ENCODE measurements at places on chromosomes 7 and 10.
A peak's percentile ranks its signal among the peaks of the same experiment; 100 is the strongest.

GRCh38 chr10:15703151-15703880 is 16.4 kb downstream of the ITGA8 start:
- no peak for DNase-seq

GRCh38 chr10:13847201-13847631 is 260.5 kb downstream of the PRPF18 start:
- DNase-seq: no peak

DNA sequence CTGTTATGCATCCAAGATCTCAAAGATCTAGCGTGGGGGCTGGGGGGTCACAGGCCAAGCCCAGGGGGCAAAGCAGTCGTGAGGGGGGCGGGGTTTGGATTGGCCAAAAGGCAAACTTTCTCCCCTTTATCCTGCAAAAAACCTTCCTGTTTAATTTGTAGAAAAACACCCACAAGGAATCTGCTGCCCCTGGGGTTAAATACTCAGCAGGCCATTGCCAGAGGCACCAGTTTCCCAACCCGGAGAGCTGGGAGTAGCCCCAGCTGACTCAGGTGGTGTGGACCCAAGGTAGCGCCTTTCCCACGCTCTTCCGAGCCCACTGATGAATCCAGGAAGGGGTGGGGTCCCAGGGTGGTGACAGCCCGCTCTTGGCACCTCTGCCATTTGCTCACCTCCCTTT is 21.4 kb downstream of the KCP start:
- peak; percentile 10 for DNase-seq

- peak; percentile 78 for DNase-seq
These were observed at the start of gene GTF2IRD1 for GRCh38 chr7:74453322-74454011. GTF2IRD1 (plus strand) TSS chr7:74453906; CDS start chr7:74508081, 54,175 bp downstream.

GRCh38 chr10:5732141-5732540 is 47.5 kb downstream of the TASOR2 start:
- no peak for DNase-seq

DNA sequence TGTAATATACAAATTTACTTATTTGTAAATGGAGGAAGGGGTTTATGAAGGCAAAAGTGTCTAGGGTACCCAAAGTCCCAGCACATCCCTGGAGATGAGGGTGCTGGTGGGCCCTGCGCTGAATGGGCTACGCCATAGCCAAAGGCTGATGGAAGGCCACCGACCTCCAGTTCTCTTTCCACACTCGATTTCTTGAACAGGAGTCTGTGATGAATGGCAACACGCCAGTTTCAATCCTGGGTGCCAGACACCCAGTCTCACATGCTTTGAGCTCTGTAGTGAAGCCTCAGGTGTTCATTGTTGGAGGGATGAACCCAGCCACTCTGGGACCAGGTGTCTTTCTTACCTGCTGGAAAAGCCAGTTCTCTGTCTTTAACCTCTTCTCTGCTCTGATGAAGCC is 752 bp downstream of the LRMDA start:
- peak; percentile 8 for DNase-seq

DNA sequence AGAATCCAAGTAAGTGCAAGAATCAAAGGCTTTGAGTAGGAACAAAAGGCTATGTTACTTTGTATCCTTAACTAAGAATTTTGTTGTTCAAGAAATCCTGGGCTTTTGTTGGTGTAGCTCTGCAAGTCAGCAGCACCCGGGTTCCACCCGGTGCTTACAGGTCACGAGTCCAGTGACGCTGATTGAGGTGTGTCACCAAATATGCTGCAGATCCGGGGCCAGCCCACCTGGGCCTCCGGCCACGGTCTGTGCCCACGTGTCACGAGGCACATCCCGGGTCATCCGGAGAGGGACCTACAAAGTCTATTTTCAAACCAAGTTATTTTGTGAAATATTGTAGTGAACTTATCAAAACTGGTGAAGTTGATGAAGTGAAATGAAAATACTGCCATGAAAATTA is 103.1 kb downstream of the MGMT start:
- DNase-seq: no peak

DNA sequence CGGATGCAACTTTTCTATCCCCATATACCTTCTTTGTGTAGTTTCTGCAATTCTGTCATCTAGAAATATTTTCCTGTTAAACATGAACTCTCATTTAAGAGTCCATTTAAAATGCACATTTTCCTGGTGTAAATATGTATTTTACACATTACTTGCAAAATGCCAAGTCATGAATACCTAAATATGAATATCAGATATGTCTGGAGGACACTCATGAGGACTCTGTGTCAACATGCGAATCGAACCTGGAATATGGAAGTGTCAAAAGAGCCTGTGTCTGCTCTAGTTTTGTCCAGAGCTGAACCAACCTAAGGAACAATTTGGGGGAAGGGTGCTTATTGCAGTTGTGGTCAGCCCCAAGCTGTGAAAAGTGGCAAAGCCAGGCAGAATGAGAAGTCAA is 163.7 kb upstream of the CELF2 start:
- DNase-seq: no peak

GRCh38 chr10:77616766-77617165 is 20.8 kb downstream of the KCNMA1 start:
- DNase-seq: no peak

DNA sequence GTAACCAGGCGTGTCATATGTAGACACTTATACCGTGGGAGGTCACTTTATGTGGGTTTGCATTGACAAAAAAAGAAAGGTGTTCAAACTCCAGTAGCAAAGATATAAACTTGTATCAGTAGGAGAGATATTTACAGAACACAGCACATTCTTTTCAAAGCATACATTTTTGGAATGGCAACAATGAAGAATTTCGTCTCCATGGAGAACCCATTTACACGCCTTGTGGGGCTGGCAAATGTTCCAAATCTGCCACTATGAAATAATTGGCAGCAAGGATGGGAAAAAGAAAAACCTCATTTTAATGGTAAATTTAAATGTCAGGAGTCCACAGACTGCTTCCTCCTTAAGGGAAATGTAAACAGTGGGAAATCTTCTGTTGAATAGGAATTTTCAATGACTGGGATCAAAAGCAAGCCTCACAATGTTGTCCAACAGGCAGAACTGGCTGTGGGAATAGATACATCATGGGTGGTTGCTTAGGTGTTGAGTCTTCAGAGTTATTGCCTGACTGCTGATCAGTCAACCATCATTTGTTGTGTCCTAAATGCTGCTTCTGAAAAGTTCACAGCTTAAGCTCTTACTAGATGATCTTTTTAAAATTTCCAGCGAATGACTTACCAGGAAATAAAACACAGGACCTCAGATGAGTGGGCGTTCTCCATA is 256.6 kb upstream of the SEMA3C start:
- no peak for DNase-seq

- no peak for DNase-seq
These were observed 10.5 kb upstream of the PPIF start for GRCh38 chr10:79336739-79337138.

- DNase-seq: no peak
These were observed 124.8 kb downstream of the TSPAN12 start for GRCh38 chr7:120733143-120733542.

DNA sequence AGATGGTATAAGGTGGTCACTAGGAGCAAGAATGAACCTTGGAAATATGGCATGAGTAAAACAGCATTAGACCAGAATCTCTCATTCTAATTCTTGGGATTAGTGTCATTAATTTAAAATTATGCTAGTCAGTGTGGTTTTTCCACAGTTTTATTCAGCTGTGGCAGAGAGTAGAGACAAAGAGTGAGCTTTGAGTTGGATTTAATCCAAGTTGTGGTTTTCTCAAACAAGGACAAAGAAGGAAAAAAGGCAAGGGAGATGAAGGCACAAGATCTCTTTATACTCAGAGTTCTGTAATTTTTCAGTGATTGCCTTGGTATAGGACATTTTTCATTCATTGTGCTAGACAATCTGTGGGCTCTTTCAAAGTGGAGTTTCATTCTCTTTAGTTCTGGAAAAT is 28.2 kb upstream of the AKAP9 start:
- DNase-seq: no peak

GRCh38 chr10:60937022-60937421 is 7.0 kb downstream of the RHOBTB1 start:
- no peak for DNase-seq

GRCh38 chr10:47035819-47036337 is 124.7 kb downstream of the PTPN20 start:
- no peak for DNase-seq

GRCh38 chr7:91866599-91867148 is 13.8 kb downstream of the MTERF1 start:
- DNase-seq: no peak

DNA sequence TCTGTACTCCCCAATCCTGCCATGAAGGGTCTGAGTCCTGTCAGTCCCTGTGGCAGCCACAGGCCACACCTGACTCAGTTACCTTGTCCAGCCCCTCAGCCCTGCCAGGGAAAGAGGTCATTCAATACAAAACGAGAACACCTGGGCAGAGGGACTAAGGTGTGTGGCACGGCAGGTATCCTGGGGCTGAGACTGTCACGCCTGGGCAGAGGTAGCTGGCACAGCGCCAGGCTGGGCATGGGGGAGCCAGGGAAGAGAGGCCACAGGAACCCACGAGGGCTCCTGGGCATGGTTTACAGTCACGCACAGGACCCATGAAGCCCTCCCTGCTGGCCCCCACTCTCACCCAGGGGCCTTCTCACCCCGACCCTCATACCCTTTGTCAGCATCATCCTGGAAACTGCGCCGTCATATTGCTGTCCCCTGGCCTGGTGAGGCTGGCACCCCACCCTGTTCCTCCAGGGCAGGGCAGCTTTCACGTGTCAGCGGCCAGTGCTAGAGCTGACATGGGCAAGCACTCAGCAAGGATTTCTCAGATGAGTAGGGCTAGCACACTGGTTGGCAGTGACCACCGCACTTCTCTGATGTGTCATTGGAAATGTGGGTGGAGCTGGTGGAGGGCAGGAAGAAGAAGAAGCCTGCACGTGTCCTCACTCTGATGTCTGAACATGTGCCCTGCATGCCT is 42.7 kb downstream of the LRRC18 start:
- no peak for DNase-seq

DNA sequence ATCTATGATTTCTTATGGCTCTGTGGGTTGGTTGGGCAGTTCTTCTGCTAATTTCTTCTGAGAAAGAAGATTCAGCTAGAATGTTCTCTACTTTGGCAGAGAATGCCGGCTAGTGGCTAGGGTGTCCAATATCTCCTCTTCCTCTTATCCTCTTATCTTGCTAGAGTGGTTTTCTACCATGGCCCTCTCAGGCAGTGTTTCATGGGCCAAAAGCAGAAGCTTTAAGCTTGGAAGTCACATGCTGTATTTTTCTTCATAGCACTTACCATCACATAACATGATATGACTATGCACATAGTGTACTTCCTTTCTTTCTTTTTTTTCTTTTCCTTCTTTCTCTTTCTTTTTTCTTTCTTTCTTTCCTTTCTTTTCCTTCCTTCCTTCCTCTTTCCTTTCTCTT is 140.0 kb downstream of the ITGB8 start:
- DNase-seq: no peak

GRCh38 chr7:22937946-22938345 is 76.0 kb downstream of the HYCC1 start:
- DNase-seq: no peak

DNA sequence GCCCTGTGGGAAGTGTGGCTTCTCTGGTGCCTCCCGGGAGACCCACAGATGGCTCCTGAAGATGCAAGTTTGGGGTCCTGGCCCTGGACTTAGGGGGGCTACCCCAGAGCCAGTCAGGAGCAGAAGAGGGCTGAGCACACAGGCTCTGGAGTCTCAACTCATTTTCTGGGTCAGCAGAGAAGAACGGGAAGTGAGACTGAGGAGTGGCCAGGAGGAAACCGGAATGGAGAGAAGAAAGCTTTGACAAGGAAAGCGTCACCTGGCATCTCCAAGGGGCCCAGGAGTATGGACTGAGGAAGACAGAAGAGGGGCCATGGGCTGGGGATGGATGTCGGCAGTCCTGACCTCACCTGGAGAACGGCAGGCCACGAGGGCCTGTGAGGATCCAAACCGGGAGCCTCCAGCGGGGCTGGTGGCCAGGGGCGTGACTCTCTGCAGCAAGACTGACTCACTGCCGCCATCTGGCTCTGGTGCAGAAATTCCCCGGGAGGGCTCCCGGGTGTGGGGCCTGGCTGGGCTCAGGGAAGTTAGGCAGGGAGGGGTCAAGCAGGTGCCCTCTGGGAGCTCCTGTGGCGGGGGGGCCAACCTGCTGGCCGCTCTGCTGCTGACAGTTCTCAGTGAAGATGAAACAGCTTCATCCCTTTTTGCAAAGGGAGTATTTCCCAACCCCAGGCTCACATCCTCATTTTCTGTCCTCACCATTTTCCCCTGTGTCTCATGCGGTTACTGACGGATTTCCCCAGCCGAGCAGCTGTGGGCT is 23.6 kb downstream of the DAGLB start:
- no peak for DNase-seq

DNA sequence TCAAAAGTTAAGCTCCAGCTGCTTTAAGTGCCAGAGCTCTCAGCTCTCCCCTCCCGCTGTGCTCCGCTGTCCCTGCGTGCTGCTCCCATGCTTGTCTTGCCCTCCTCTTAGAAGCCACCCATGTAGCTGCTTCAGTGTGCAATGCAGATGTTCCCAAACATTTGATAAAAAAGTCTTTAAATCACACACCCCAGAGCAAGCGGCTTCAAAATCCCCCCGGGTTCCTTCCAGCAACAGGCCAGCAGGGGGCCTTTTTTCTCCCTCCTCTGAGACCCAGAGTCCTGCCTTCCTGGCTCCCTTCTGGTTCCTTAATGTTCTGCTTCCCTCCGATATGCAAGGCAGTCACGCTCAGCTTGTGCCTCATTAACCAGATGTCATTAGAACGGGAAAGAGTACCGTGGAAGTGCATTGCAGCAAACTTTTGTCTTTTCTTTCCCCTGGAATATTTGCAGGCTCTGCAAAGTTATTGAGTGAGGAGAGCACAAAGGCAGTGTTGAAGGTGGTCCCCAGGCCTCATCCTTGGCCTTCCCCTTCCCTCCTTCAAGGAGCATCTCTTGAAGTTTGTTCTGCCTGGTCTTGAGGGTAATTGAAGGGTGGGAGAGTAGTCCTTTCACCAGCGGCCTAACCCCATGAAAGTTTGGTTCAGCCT is 25.5 kb downstream of the LDB3 start:
- DNase-seq: peak; percentile 46

GRCh38 chr10:17062493-17062892 is 67.1 kb downstream of the CUBN start:
- no peak for DNase-seq

GRCh38 chr7:94060752-94061151 is 56.6 kb upstream of the BET1 start:
- DNase-seq: no peak

GRCh38 chr7:5417106-5418071 is 6.2 kb downstream of the TNRC18 start:
- DNase-seq: no peak

DNA sequence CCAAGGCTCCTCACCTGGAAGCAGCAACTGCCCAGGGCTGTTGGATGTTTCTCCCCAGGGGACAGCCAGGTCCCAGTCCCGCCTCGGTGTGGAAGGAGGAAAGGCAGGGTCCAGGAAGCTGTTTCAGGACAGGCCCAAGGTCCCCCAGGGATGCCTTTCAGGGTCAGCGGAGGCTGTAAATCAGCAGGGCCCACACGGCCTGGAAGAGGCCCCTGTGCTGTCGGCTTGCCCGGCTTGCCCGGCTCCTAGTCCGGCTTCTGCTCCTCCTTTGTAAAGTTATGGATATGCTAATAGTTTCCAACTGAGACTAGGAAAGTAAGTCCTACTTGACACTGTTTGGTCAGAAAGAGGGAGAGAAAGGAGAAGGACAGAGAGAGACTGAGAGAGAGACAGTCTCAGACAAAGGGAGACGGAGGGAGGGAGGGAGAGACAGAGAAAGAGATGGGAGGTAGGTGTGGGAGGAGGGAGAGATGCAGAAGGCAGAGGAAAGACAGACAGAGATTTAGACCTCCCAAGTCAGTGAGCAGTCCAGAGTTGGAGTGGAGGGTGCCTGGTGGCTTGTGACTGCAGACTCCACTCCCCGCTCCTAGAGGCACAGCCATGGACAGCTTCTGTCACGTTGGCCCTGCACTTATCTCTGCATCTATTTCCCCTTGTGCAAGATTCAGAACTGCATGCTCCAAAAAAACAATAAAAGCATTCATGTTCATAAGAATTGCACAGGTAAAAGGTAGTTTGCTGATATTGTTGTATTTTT is 10.5 kb downstream of the IKZF1 start:
- no peak for DNase-seq
